ENCODE measurements at places on chromosomes 3 and 15. TPM values are rescaled to one million over a fixed set of nuclear protein-coding genes. Genes with fewer than 3 reads are reported as not detected.

The PAK6 gene
- 1.0 TPM for total RNA-seq

The CHDH gene
- 0.52 TPM for total RNA-seq

The FAM174B gene
- 8.4 TPM for total RNA-seq

The RAP2B gene
- 12.0 TPM for total RNA-seq

The LRTM1 gene
- 106 TPM for total RNA-seq

The ATP2B2 gene
- 3.7 TPM for total RNA-seq

The PLCB2 gene
- total RNA-seq: 3.7 TPM

The ALS2CL gene
- total RNA-seq: 5.2 TPM

The PLA1A gene
- total RNA-seq: not detected

The REC114 gene
- not detected for total RNA-seq

The SLITRK3 gene
- under 0.01 TPM for total RNA-seq

The SOX14 gene
- not detected for total RNA-seq

The DPPA2 gene
- total RNA-seq: not detected

The TRMT10C gene
- 30.3 TPM for total RNA-seq

The ISLR gene
- 85.6 TPM for total RNA-seq
